Thoracic aorta (tissue), 2 donors: ENCODE measurements at places on chromosomes 7 and 10. TPM values are rescaled to one million over a fixed set of nuclear protein-coding genes. Genes with fewer than 3 reads are reported as not detected.

MKX gene
- 8.4 TPM for total RNA-seq

RBM20 gene
- 7.8 TPM for total RNA-seq

GSDME gene
- 7.3 TPM for total RNA-seq

FRMPD2 gene
- not detected for total RNA-seq

LRGUK gene
- 0.71 TPM for total RNA-seq

SPDYE5 gene
- not detected for total RNA-seq

NPM3 gene
- total RNA-seq: 16.3 TPM

CTTNBP2 gene
- 12.0 TPM for total RNA-seq

INTS1 gene
- 89.6 TPM for total RNA-seq

CCL26 gene
- total RNA-seq: not detected

TMEM196 gene
- not detected for total RNA-seq

NET1 gene
- total RNA-seq: 117 TPM

RARRES2 gene
- 76.4 TPM for total RNA-seq

CH25H gene
- total RNA-seq: 5.6 TPM

SPDYE8 gene
- not detected for total RNA-seq

NEUROD6 gene
- total RNA-seq: not detected

DMTF1 gene
- total RNA-seq: 172 TPM

CARD11 gene
- 4.4 TPM for total RNA-seq

DLG5 gene
- 36.4 TPM for total RNA-seq

HACD1 gene
- 82.2 TPM for total RNA-seq

TFPI2 gene
- total RNA-seq: 19.8 TPM

NEUROG3 gene
- 2.8 TPM for total RNA-seq

ANKRD61 gene
- not detected for total RNA-seq

ABCB1 gene
- 10.6 TPM for total RNA-seq

HTR7 gene
- total RNA-seq: 9.9 TPM
